Activated T-helper 1 cell treated with Interleukin-2 at 50 U/mL for 16 hours (primary cell): ENCODE measurements at places on chromosomes 6 and 20.

GRCh38 chr6:109117346-109118035, 22.2 kb downstream of the CEP57L1 start:
- DNase-seq, result no peak

DNA sequence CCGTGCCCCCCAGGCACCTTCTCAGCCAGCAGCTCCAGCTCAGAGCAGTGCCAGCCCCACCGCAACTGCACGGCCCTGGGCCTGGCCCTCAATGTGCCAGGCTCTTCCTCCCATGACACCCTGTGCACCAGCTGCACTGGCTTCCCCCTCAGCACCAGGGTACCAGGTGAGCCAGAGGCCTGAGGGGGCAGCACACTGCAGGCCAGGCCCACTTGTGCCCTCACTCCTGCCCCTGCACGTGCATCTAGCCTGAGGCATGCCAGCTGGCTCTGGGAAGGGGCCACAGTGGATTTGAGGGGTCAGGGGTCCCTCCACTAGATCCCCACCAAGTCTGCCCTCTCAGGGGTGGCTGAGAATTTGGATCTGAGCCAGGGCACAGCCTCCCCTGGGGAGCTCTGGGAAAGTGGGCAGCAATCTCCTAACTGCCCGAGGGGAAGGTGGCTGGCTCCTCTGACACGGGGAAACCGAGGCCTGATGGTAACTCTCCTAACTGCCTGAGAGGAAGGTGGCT, 960 bp downstream of the TNFRSF6B start:
- DNase-seq, result no peak

DNA sequence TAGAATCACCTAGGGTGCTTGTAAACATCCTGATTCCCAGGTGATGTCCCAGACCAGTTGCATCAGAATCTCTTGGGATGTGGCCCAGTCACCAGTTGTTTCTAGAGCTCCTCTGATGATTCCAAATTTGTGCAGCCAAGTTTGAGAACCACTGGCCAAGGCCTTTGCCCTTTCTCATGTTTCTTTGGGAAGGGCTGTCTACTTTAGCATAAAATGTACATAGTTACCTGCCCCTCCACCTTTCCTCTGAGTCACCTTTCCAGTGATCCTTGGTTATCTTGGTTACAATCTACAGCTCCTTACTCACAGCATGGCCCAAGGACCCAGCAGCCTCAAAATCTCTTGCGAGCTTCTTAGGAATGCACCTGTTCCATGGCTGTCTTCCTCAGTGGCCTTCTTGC, 266.4 kb upstream of the PRND start:
- no peak for DNase-seq

DNA sequence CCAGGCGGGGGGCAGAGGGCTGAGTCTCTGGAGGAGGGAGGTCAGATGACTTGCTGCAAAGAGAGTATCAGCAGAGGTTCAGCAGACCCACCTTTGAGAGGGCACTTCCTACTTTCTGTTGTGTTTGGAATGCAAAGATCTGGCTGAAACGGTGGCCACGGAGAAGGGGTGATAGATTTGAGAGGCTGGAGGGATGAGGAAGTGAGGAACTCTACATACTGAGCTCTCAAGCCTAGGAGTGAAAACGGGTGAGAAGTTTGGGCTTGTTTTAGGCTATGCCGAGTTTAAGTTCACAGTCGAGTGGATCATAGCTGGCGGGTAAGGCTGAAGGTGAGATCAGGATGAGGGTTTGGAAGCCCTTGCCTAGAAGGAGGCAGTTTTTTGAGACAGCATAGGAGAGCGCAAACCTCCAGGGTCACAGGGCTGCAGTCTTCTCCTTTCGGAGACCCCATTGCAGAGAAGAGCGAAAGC, 477 bp upstream of the ITPA start:
- DNase-seq, result no peak

- no peak for DNase-seq
Observed at GRCh38 chr6:39075807-39076622, 27.4 kb downstream of the GLP1R start.

DNA sequence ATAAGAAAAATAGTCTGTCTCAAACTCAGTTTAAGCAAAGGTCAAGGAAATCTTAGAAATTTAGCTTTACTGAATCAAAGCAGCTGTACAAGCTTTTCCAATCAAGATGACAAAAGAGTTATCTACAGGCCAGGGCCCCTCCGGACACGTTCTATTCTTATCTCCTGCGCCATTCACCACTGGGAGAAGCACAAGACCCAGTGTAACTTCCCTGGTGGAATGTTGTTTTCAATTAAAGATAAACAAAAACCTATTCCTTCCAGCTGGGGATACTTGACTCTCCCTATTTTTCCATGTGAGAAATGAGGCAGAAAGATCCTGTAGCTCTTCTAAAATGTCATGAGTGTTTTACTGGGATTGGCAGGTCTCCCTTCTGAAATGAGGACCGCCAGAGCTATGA, 123.3 kb downstream of the TBX18 start:
- no peak for DNase-seq
